Ureter (tissue), 1 donor: ENCODE measurements at places on chromosomes 7 and 10. TPM values are rescaled to one million over a fixed set of nuclear protein-coding genes. Genes with fewer than 3 reads are reported as not detected.

Gene IFIT2
- total RNA-seq: 4.0 TPM

DNA sequence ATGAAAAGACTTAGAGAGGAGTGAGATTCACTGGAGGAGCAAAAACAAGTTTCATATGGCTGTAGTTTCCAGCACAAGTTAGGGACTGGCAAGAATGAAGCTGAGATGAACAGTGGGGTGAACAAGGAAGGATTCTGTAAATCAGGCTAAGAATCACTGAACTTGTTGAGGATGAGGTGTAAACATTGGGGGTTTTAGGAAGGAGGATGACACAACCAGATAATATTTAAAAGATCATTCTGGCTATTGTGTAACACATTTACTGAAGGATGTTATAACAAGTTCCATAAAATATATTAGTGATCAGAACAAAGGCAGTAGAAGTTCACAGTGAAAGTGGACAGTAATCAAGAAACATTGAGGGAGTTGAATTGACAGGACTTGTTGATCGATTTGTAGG is 68.9 kb downstream of the CD36 start:
- no peak for DNase-seq

DNA sequence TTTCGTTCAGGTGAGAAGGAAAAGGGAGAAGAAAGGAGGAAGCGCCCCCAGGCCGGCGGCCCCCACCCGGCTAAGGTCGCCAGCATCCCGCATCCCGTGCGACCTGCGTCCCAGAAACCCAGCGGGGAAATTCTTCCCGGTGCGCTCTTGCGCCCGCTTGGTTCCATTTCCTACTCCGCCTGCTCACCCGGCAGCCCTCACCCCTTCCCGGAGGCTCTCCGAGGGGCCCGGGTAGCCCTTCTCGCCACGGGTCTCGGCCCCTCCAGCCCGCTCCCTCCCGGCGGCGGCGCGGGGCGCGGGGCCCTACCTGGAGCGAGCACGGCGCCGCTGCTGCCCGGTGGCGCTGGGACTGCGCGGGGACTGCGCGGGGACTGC is at the start of gene PRKCQ:
Gene PRKCQ, minus strand, starts transcription at position 373 of the 375 bp plus-strand sequence. CDS start 65,141 bp downstream, outside the sequence.
- DNase-seq: peak; percentile 46

Gene FAM24B
- total RNA-seq: 6.4 TPM

GRCh38 chr7:116834815-116835504 is 27.4 kb upstream of the CAPZA2 start:
- no peak for DNase-seq
